Left lobe of liver (tissue), 2 donors: ENCODE measurements at places on chromosomes 11 and 22.
A peak's percentile ranks its signal among the peaks of the same experiment; 100 is the strongest.

- DNase-seq: no peak
Observed at GRCh38 chr11:95912902-95913560, 10.9 kb downstream of the MTMR2 start.

- DNase-seq: no peak
Observed at GRCh38 chr22:17586831-17587440, 23.6 kb downstream of the SLC25A18 start.

DNA sequence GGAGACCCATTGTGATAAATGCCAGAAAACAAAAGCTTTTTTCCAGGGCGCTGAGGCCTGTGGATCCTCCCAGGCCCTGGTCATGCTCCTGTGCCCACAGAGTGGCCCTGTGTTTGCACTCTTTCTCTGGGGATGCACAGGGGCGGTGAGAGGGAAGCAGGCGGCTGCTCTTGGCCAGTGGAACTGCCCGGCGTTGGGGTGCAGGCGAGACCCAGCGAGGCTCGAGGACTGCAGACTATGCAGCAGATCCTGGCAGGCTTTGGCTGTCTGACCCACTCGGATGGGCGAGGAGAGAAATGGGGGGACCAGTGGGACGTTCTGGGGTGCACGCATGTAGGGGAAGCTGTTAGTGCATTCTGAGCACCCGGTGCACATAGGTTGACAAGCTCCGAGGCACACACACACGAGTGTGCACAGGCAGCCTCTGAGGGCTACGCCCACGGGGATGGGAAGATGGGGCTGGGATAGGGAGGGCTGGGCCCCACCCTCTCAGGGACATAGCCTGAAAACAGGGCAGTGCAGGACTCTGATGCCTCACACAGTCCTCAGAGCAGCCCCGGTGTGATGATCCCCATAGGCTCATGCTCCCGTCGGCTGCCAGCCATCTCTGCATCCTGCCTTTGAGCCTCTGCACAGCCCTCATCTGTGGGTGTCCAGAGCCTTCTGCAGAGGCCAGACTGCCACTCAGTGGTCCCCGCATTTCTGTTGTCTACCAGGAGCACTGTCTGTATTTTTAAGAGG lies 1233.5 kb downstream of the BRD1 start:
- DNase-seq: no peak

- DNase-seq: peak; percentile 68
Observed at GRCh38 chr11:69055598-69056516, 7.1 kb downstream of the TPCN2 start.

DNA sequence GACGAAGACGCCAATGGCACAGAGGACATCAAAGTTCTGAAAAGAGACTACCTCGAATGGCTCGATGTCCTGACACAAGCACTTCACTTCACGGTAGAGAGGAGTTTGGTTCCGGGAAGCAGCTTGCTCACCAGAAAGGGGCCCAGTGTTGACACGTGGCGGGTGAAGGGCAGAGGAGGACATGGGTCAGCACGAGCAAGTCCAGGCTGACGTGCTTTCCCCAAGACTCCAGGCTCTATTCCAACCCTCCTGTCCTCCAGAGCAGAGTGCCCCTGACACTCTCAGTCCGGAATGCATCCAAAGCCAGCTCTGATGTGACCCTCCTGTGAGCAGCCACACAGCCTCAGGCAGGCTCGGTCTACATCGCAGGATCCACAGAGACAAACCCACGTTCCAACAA lies 77.5 kb upstream of the BID start:
- peak; percentile 79 for DNase-seq

DNA sequence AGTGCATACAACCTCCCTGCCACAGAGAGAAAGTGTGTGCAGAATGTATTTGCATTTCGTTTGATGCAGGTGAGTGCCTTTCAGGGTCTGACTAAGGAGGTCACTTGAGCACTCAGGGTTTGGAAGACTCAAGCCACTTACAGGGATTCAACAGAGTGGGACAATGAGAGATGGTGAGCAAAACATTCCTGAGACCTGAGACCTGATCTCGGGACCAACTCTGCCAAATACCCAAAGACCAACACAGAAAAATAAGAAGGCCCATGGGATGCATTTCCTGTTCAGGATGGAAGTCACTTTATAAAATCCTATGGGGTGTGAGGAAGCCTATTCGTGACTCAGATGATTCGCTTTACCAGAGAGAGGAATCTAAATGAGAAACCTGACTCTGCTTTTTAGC lies 65.2 kb upstream of the LARGE1 start:
- no peak for DNase-seq

- DNase-seq: no peak
Observed at GRCh38 chr11:17314232-17314547, 37.4 kb upstream of the NCR3LG1 start.

DNA sequence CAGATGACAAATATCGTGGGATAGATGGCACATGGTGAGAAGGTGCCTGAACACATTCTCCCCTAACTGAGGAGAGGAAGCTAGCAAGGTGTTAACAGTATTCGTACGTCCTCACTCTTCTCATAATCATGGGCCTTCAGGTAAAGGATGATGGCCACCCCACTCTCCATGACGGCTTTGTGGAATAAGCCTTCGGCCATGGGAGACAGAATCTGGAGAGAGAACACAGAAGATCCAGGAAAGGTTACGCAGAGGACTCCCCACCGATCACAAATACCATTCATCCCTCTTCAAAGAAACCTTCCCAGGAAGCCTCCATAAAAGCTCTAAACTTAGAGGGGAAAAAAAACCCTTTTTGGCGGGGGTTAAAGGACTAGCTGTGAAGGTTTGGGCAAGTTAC lies 189.9 kb downstream of the BCR start:
- no peak for DNase-seq

GRCh38 chr11:103077554-103077953 lies 14.4 kb downstream of the DCUN1D5 start:
- no peak for DNase-seq

- DNase-seq: no peak
Observed at GRCh38 chr11:2898366-2899079, 12.9 kb upstream of the CDKN1C start.

DNA sequence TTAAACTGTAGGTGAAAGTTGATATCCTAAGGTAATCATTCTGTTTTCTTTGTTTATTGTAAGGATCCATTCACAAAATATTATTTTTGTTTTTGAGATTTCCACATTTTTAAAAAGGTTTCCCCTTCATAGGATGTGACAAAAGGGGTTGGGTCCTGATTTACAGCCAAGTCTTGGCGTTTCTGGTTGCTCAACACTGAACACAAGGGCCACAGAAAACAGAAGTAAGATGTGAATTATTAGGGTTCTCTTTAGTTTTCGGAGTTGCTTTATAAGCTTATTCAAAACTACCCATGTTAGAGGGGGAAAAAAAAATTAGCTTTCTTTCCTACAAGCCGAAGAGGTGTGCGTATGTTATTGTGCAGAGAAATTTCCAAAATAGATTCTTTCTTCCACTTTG lies 30.0 kb upstream of the FLI1 start:
- DNase-seq: no peak

DNA sequence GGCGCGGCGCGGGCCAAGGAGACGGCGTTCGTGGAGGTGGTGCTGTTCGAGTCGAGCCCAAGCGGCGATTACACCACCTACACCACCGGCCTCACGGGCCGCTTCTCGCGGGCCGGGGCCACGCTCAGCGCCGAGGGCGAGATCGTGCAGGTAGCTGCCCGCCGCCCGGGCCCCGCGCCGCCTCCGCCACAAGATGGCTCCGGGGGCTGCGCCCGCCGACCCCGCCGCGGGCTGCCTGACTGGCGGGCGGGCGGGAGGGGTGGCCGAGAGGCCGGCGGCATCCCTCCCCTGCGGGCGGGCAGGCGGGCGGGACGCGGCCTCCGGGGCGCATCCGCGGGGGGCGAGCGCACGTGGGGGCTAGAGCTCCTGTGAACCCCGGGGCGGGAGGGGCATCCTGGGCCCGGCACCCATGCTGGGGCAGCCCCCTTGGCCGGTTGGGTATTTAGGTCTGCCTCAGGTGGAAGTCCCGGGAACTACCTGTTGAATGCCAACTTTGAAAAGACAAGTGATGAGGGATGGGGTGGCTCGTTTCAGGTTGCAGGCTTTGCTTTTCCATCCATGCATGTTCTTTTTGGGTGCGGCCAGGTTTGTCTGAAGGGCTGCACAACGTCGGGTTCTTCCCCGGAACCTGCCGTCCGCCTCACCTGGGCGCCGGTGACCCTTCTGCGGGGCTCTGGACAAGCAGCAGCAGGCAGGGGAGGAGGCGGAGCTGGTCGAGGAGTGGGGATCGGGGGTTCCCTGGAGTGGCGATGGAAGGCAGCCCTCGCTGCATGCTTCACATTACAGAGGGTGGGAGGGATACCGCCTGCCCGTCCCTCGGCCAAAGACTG lies 760 bp downstream of the ZNRF3 start:
- peak; percentile 59 for DNase-seq

DNA sequence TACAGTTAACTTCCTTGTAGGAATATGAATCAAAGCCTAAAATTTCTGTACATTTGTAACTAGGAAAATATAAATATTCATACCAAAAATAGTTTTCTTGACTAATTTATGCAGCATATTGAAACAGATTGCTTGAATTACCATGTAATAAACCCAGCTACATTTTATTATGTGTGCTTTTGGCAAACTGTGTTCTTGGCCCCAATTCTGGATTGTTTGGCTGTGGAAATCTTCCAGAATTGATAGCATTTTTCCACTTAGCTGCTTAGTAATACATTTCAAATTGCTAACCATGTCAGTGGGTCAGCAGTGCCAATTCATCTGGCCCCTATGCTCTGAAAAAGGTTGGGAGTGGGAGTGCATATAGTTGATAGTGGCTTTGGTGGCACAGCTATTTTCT lies 32.3 kb downstream of the PDHX start:
- no peak for DNase-seq

GRCh38 chr11:115234794-115235193 lies 269.4 kb downstream of the CADM1 start:
- no peak for DNase-seq

- DNase-seq: no peak
Observed at GRCh38 chr11:7353100-7353499, 101.4 kb downstream of the SYT9 start.

DNA sequence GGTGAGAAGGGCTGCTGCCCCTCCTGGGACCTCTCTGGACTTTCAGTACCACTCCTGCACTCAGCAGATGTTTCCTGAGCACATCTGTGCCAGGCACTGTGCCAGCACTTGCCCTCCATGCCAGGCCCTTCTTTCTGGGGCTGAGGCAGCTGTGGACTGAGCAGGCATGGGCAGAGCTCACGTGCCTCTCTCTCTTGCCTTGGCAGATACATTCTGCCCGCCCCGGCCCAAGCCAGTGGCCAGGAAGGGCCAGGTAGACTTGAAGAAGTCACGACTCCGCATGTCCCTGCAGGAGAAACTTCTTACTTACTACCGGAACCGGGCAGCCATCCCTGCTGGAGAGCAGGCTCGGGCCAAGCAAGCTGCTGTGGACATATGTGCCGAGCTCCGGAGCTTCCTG lies 8.3 kb upstream of the ATF4 start:
- no peak for DNase-seq

DNA sequence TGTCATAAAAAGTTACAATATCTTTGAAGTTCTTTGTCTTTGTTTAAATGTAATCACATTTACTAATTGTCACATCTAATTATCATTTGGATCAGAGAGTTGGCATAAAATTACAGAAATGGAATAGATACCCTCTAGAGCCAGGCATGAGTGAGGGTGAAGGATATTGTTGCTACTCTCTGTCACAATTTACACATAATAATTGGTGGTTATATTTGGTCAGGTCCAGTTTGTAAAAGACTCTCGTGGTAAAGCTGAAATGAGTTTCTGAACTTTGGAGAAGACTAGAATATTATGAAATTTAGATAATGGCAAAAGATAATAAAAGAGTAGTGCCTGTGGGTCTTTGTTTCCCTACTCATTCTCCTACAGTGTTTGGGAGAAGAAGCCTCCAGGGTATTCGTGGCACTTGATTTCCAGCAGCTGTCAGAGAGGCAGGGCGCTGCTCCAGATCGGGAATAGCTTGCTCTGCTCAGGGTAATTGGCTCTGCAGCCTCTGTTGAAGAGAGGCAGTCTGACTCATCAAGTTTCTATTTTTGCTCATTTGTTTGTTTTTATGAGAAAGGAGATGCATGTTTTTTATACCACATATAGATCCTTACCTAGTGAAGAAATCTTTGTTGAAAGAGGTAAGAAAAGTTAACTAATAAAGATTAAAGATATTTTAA lies 349.9 kb downstream of the CNTN5 start:
- DNase-seq: no peak

GRCh38 chr11:127866109-127866508 lies 721.2 kb downstream of the ETS1 start:
- DNase-seq: no peak

- no peak for DNase-seq
Observed at GRCh38 chr11:48008951-48009270, 28.6 kb downstream of the PTPRJ start.

DNA sequence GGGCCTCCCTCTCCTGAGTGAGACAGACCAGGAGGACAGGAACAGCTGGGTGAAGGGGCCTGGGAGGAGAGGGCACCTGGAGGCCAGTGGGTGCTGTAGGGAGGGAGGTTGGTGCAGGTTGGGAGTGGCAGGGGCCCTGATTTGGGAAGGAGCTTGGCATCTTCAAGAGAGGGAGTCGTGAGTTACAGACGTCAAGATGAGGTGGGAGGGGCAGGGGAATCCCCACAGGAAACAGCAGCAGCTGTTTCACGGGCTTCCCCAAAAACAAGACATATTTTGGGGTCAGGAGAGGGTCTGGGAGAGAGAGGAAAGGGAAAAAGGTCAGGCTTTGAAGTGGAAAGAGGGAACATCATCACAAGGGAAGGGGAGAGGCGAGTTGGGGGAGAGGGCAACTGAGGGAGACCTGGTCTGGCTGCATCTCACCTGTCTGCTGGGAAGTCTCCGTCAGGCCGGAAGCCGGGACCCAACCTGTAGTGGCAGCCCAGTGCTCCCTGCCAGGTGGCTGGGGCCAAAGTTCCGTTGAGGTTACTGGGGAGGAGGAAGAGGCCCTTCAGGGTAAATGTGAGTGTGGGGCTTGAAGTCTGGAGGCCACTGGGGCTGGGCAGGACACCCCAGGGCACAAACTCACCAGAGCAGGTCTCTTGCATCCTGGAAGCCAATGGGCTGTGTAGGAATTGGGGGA lies 4.4 kb downstream of the NAALADL1 start:
- no peak for DNase-seq

- no peak for DNase-seq
Observed at GRCh38 chr22:38298312-38299005, 18.8 kb downstream of the CSNK1E start.

DNA sequence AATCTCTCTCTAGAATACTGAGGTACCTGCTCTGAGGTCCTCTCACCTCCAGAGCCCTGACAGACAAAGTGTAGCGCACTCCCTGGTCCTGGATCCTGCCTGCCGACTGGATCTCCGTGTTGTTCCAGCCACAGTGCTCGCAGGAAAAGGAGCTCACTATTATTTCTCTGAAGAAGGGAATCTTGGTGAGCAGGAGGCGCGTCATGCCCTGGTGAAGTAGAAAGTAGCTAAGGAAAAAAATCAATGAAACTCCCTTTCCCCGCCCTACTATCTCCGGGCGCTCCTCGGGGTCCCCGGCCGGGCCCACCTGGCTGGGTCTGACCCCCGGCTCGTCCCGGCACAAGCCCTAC lies 412 bp downstream of the ZPR1 start:
- no peak for DNase-seq

DNA sequence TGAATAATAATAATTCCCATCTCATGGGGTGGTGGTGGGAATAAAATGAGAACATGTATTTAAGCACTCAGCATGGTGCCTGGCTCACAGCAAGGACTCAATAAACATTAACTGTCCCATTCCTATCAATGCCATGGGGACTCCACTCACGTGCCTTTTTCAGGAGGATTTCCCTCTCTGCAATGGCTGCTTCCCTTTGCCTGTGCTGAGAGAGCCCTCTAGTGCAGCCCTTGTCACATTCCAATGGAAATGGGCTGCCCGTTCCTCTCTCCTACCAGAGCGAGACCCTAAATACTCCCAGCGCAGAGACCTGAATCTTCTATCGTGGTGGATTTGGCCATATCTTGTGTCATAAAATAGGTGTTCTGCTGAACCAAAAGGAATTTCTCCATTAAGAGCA lies 621.5 kb upstream of the B3GAT1 start:
- DNase-seq: no peak
